NCI-H460 (cell line): ENCODE measurements at places on chromosomes 7 and 10. TPM values are rescaled to one million over a fixed set of nuclear protein-coding genes. Genes with fewer than 3 reads are reported as not detected.

GRCh38 chr10:10677479-10677878 is 340.2 kb upstream of the CELF2 start:
- DNase-seq, result peak; percentile 26

SLC16A12 gene
- total RNA-seq, result 0.10 and 0.14 TPM in 2 replicates

GRCh38 chr7:27112955-27113949 is 10.8 kb upstream of the HOXA2 start:
- peak; percentile 73 for DNase-seq

DNA sequence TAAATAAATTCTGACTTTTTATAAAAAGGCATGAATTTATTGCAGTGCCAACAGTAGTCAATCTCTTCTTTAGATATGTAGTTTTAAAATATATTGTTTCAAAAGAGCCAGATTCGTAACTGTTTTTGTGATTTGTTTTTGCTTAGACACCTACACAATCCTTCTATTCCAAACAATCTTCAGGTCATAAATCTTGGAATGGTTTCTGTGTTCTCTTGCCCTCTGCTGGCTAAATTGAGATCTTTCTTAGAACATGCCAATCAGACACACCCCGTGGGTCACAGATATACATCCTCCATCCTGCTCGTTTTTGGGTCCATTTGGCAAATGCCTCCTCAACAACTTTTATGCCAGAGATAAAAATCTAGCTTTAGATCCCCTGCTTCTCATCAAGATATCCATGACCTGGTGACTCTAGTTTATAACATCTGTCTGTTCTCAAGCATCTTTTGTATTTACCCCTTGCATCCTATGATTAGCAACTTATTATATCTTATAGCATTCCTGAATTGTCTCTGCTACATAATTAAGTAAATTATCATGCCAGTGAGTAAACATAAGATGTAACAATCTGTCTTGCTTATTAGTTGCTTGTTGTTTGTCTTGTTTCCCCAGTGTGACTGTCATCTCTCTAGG is 35.3 kb upstream of the IFRD1 start:
- DNase-seq, result peak; percentile 52

ZNF316 gene
- total RNA-seq, result 9.8 and 12.0 TPM in 2 replicates

DNA sequence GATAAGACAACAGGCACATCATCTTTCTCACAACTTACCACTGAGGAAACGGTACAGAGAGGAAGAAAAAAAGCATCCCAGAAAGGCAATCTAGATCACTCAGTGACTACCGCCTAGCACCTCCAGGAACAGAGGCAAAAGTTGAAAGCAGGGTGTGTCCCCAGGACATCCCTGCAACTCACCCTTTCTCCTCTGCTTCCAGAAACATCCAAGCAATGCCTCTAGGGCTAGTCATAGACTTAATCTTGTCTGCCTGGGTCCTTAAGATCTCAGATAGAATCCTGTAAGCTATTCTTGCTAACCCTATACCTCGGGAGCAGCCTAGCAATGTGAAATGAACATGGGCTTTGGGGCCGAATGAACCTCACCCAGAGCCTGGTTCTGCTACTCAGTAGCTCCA is 18.8 kb upstream of the PDCD4 start:
- no peak for DNase-seq

DNA sequence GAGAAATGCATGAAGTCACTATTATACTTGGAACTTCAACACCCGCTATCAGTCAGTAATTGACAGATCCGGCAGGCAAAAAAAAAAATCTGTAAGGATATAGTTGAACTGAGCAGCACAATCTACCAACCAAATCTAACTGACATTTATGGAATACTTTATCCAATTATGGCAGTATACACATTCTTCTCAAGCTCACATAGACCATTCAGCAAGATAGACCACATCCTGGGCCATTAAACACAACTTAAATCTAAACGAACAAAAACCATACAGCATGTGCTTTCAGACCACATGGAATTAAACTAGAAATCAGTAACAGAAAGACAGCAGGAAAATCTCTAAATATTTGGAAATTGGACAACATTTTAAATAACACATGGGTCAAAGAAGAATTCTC is 112.7 kb downstream of the MPP7 start:
- DNase-seq, result no peak

- DNase-seq, result peak; percentile 90
Measured at GRCh38 chr10:72097448-72098300, 9.3 kb upstream of the SPOCK2 start.

GRCh38 chr7:2165610-2166594 is 66.8 kb downstream of the MAD1L1 start:
- no peak for DNase-seq

DNA sequence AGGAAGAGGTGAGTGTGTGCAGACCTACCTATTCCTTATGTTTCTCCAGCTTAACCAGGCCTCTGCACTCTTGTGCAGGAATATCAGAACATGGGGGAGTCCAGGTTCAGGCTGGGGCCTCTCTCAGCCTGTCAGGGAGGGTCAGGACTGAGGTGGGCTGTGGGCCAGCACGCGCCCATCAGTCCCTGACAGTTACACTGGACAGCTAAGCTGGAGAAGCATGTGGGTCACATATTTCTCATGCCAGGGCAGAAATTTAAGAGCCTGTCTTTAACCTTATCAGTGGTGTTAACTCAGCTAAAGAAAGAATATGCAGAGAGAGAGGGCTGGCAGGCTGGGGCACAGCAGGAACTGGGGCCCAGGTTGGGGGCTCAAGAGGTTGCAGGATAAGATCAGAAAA is 8.7 kb upstream of the POLD2 start:
- no peak for DNase-seq

DNA sequence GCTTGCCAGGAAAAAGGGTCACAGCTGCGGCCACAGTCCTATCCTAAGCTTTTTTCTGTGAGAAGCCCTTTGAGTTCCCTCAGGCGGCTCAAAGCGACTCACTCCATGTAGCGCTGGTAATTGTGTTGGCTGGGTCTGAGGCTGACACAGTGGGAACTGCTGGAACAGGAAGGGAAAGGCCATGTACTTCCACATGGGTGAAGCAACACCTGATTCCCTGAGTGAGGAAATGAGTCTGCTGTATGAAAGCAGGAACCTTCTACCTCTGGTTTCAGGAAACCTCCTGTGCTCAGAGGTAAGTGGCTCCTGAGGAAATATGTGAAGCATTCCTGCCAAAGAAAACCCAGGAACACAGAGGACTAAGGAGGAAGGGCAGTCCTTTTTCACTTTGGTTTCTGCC is 734.6 kb upstream of the SORCS1 start:
- no peak for DNase-seq

DNA sequence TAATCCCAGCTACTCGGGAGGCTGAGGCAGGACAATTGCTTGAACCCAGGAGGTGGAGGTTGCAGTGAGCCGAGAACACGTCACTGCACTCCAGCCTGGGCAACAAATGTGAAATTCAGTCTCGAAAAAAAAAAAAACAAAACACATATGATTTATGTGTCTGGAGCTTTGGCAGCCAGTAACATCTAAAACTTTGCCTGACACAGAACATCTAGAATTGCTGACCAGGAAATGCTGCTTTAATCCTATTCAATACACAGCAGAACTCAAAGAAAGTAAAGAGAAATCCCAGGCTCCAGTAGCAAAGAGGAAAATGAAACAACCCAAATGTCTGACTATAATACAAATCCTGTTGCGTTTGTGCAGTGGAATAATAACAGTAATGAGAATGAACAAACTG is 4.5 kb upstream of the CCDC6 start:
- DNase-seq, result no peak

DNA sequence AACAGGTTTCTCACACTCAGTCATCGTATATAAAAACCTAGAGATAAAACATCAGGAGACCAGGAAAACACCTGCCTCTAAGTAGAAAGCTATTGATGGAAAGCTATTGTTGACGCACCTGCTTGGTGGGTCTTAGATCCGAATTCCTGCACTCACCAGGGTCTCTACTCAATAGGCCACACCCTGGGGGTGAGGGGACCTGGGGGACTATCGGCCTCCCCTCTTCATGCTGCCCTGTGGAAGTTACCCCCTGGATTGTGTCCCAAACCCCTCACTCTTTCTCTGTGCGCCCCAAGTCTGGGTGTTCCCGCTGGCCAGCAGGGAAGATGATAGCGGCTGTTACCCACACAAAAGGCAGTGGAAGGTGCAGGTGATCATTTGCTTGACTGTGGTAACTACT is 313.0 kb downstream of the WDR37 start:
- DNase-seq, result no peak

AKR1D1 gene
- not detected in 2 replicates for total RNA-seq

DNA sequence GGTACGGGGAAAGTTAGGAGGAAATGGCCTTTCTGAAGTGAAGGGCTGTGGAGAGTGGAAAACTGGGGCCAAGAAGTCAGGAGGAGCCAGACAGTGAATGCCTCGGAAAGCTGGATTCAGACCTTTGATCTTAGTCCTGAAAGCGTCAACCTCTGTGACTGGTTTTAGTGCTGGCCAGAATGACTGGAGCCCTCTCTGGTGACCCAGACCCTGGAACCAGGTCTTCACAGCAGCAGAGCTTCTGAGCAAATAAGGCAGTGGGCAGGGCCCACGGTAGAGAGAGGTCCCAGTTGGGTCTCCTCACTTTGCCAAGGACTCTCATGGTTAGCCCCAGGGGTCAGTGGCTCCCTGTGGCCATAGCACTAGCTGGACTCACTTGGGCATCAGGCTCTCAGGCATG is 157.7 kb upstream of the EEPD1 start:
- DNase-seq, result no peak

DNA sequence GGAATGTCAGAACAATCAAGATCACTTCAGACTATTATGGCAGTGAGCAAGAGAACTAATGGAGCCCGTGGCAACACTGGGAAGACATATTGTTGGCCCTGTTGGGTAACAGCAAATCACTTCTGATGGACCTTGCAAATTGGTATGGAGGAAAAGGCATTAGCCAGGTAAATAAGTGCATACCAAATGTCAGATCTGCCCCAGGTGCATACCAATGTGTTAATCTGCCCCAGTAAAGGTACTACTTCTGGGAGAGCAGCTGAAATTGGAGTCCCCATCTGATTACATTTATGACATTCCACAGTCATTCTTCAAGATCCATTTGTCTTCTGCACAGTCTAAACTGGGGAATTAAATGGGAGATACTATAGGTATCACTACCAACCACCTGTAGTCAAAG is 3.7 kb upstream of the SGMS1 start:
- no peak for DNase-seq

GRCh38 chr10:16583382-16583781 is 61.7 kb upstream of the C1QL3 start:
- DNase-seq, result no peak

DNA sequence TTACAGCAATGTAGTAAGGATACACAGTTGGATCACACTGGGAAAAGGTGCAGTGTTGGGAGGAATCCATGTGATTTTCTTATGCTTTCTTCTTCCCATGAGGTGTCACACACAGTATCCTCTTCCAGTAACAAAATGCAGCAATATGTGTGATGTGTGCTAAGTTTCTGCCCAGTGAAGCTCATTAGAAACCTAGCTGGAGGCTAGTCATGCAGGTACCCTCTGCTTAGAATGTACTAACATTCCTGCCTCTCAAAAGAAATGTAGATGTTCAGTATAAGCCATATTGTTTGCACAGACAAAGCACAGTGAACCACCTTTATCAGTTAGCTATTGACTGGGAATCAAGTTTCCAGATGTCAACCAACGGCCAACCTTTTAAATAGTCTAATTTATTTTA is 12.9 kb upstream of the KCND2 start:
- DNase-seq, result no peak

OR13A1 gene
- total RNA-seq, result not detected in 2 replicates

DNA sequence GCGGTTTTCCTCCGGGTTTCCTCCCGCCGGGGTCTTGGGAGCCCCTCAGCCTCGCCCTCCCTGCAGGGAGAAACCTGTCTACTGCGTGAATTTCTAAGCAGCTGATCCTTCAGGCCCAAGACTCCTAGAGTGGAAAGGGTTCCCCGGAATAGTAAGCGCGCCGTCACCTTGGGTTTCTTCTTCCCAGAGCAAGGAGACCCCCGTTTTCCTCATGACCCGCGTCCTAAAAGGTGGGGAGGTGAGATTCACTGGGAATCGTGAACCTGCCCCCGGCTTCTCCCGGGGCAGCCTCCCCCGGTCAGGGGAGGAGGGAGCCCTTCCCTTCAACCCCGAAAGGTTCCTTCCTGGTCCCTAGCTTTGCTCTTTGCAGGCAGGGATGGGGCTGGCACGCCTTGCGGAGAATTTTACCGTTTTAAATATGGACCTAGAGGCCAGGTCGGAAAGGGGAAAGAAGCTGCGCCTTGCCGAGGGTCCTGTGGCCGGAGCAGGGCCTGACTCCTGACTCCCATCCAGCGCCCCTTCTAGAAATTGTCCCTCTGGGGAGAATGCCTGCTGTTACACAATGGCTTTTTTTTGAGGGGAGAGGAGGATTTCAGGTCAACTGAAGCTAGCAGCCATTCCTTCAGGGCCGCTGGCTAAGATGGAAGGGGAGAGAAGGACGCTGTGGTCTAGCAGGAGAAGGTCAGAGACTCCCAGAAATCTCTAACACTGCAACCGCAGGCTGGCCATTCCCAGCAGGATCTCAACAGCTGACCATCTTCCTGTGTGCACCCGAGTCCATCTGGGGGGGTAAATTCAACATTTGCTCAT is 11.6 kb upstream of the MNX1 start:
- DNase-seq, result no peak

GRCh38 chr10:78600121-78600665 is 468.6 kb upstream of the ZMIZ1 start:
- no peak for DNase-seq

JCAD gene
- total RNA-seq, result 16.0 and 19.1 TPM in 2 replicates

DNA sequence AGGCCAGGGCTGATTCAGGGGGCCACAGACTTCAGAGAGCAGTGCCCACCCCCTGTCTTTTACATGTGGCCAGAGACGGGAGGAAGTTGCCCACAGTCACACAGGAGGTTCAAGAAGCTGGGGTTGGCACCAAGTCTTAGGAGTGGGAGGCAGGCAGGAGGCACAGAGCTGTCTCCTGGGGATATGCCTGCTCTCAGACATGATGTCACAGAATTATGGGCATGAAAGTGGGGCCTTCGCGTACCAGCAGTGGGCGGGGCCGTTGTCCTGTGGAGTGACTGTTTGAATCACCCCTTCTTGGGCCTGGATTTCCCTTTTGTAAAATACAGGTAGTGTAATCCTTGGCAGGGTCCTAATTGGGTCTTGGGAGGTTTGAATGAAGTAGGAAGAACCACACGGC is 81.2 kb upstream of the PPIF start:
- DNase-seq, result no peak

- no peak for DNase-seq
Measured at GRCh38 chr10:15374156-15374555, 3.1 kb upstream of the FAM171A1 start.

DNA sequence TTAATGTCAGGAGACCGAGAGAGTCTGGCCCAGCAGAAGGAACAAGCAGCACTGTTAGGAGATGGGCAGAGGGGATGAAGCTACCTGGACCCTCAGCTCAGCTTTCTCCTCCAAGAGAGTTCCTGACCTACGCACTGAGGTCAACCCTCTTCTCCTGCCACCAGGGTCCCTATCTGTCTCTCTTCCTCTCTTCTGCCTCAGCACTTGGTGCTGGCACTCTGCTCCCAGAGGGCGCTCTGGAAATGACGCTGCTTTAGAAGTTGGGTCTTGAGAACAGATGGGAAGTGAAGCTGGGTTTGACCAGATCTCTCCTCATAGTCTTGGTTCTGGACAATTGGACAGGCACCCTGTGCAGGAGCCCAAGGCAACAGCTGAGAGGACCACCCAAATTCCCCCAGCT is 216.0 kb upstream of the AGK start:
- DNase-seq, result no peak

- no peak for DNase-seq
Measured at GRCh38 chr7:131467788-131468187, 88.6 kb downstream of the PODXL start.
